ENCODE measurements at places on chromosomes 5 and 9.

DNA sequence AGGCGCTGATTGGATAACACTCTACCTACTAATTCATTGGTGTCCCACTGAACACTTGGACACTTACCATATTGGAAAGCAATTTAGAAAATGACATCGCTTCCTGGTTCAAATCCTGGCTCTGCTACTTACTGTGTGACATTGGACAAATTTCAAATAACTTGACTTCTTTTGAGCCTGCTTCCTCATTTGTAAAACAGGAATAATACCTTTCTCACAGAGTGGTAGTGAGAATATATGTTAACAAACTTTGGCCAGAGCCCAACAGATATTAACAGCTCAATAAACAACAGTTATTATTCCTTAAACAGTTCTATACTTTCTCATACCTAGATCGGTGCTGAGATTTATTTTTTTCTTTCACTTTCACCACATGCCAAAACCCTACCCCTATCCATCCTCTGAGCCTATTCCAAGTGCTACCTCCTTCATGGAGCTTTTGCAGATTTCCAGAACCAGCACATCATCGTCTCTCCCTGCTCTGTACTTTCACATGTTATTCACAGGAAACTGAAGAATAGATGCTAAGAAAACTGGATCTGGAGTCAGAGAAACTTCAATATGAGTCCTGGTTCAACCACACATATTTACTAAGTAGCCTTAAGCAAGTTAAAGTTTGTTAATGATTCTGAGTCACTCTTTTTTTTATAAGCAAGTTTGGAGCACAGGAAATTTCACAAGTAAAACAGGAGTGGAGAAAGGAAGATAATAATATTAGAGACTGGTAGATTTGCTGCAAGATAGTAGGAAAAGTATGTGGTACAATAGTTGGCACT, 92.3 kb downstream of the STRBP start:
- no peak for DNase-seq

- no peak for DNase-seq
Observed at GRCh38 chr5:149838881-149839739, 105.5 kb downstream of the PDE6A start.

GRCh38 chr9:16136961-16137360, 584.1 kb downstream of the CCDC171 start:
- no peak for DNase-seq

GRCh38 chr9:108188976-108189375, 666.8 kb downstream of the ACTL7B start:
- no peak for DNase-seq

All from right forelimb (tissue), 1 donor.